ENCODE measurements at places on chromosomes 12 and 14. TPM values are rescaled to one million over a fixed set of nuclear protein-coding genes. Genes with fewer than 3 reads are reported as not detected.
A peak's percentile ranks its signal among the peaks of the same experiment; 100 is the strongest.

The LPAR5 gene
- not detected for total RNA-seq

The SERPINA12 gene
- not detected for total RNA-seq

The KCNMB4 gene
- total RNA-seq = 1.0 TPM

The MYRFL gene
- total RNA-seq = not detected

The CORO1C gene
- total RNA-seq = 541 TPM

The ANO2 gene
- 0.39 TPM for total RNA-seq

The ACOT6 gene
- total RNA-seq = not detected

The PLEKHH1 gene
- 0.26 TPM for total RNA-seq

DNA sequence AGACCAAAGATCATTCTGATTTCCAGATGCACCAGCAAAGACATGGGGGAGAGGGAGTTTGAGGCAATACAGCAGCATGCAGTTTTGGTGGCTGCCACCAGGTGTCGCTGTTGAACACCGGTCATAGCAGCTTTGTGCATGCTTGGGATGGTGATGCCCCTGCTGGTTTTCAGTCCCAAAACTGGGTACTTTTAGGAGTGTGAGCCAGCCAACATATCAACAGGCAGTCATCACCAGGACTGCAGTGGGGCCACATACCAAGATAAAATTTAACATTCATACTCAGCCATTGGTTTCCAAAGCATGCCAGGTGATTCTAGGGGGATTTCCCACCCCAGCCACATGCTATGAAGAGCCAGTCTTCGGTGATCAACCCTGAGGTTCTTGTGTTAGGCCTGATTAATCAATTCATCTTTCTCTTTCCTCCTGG is 64.2 kb downstream of the PHETA1 start:
- H3K36me3 ChIP-seq = peaks cover 12% of the 10 kb centered on the region
- H3K27me3 ChIP-seq = no peaks in the 10 kb centered on the region
- no peak overlapping the region for H3K4me3 ChIP-seq
- DNase-seq = no peak

- H3K27ac ChIP-seq = no peak overlapping the region
- H3K36me3 ChIP-seq = peaks cover 28% of the 10 kb centered on the region
- H3K4me3 ChIP-seq = no peak overlapping the region
- peaks cover 7% of the 10 kb centered on the region for H3K27me3 ChIP-seq
Observed at GRCh38 chr12:49273726-49274395, 9.0 kb downstream of the TUBA1C start.

- H3K4me3 ChIP-seq = no peak overlapping the region
- no peaks in the 10 kb centered on the region for H3K36me3 ChIP-seq
- H3K27ac ChIP-seq = no peak overlapping the region
Observed at GRCh38 chr14:94103554-94104150, 6.9 kb upstream of the IFI27 start.

GRCh38 chr14:52352061-52352491 is 38.0 kb downstream of the PTGER2 start:
- H3K4me1 ChIP-seq = peaks cover 78% of the 10 kb centered on the region
- no peaks in the 10 kb centered on the region for H3K27me3 ChIP-seq
- no peak overlapping the region for H3K4me3 ChIP-seq

DNA sequence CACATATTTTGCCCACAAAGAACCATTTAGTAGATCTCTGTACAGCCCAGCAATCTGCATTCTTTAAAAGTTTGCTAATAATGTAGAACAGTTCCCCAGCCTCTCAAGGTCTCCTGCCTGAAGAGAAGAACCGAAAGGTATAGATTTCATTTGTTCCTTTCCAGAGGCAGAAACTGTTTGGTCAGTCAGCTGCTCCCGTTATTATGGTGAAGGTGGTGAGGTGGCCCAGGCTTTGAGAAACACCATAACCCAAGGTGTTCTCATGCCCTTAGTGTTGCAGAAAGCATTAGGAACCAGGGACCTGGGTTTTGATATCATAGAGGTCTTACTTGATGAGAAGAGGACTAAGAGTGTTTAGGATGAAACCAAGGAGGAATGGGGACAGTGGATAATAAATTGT is 65.3 kb downstream of the SUSD6 start:
- H3K27me3 ChIP-seq = no peaks in the 10 kb centered on the region
- DNase-seq = no peak
- H3K36me3 ChIP-seq = no peaks in the 10 kb centered on the region
- no peak overlapping the region for H3K27ac ChIP-seq

DNA sequence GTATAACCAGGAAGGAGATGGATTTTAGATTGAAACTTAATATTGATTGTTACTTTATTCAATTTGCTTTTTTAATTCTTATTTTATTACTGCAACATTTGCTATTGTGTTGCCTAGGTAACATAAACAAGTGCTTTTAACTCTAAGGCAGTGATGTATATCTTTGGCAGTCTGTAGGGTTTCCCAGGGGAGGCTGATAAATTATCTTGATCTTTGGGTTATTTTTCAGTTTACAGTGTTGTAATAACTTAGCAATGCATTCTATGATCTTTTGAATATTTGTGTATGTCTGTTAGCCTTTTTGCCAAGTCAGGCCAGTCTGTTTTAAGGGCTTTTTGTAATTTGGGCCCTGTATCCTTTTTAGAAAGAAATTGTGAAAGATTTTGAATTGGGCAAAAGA is 7.8 kb upstream of the DTD2 start:
- peak; percentile 22 for DNase-seq
- no peaks in the 10 kb centered on the region for H3K36me3 ChIP-seq
- H3K27ac ChIP-seq = peak overlapping the region; percentile 3
- H3K27me3 ChIP-seq = no peaks in the 10 kb centered on the region

DNA sequence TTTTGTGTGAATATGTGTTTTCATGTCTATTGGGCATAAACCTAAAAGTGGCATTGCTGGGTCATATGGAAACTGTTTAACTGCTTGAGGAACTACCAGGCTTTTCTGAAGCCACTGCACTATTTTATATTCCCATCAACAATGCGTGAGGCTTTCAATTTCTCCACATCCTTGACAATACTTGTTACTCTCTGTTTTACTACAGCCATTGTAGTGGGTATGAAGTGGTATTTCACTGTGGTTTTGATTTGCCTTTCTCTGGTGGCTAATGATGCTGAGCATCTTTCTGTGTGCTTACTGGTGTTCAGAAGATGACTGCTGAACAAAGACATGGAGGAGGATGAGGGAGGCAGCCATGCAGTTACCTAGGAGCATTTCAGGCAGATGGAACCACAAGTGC is 13.2 kb upstream of the TDG start:
- no peak for DNase-seq
- no peak overlapping the region for H3K4me3 ChIP-seq
- no peaks in the 10 kb centered on the region for H3K27me3 ChIP-seq
- H3K27ac ChIP-seq = no peak overlapping the region

DNA sequence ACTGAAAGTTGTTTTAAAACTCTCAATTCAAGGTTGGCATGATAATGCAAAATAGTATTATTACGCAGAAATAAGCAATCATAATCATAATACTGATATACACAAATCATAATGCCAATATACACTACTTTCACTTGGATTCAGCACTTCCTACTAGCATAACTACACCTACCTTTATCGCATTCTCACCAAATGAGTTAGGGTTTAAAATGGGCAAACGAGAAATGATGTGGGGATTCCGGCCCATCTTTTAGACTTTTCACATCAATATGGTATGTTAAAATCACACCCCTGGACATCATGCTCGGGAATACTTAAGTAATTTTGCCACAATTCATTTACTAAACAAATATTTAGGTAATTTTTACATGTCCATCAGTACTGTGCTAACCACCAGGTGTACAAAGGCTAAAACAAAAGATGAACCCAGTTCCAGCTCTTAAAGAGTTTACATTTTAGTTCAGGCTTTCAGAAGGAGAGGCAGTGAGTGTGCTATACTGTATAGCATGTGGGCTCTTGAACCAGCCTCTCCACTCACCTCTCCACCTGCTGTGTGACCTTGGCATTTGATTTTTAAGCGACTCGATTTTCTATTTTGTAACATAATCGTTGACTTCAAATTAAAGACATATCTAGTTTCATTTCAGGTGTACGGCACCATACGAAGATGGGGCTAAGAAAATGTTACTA is 1.1 kb upstream of the USP15 start:
- H3K4me3 ChIP-seq = peak overlapping the region; percentile 99
- no peak for DNase-seq
- no peaks in the 10 kb centered on the region for H3K27me3 ChIP-seq
- peaks cover 39% of the 10 kb centered on the region for H3K4me1 ChIP-seq

GRCh38 chr12:46395388-46395787 is 22.8 kb upstream of the SLC38A2 start:
- H3K27me3 ChIP-seq = peaks cover 2% of the 10 kb centered on the region
- peaks cover 43% of the 10 kb centered on the region for H3K36me3 ChIP-seq
- no peak overlapping the region for H3K27ac ChIP-seq

DNA sequence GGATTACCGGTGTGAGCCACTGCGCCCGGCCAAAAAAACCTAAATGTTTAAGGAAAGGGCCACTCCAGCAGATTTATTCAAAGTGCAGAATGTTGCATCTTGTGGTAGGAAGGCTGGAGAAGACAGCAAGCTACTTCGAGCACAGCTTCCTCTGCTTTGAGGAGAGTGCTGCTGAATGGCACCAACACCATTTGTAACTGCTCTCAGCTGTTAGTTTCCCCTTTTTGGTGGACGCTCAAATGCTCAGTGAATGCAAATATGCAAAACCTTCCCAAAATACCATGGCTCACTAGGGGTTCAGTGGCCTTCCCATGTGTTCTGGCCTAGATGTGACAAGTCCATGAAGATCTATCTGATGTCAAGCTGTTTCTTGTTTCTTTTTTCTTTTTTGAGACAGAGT is 2.9 kb upstream of the TDRD9 start:
- DNase-seq = no peak
- H3K27me3 ChIP-seq = peaks cover 16% of the 10 kb centered on the region
- H3K4me3 ChIP-seq = no peak overlapping the region
- H3K27ac ChIP-seq = no peak overlapping the region

- no peaks in the 10 kb centered on the region for H3K36me3 ChIP-seq
- H3K27ac ChIP-seq = no peak overlapping the region
- H3K4me3 ChIP-seq = peak overlapping the region; percentile 96
- DNase-seq = no peak
- H3K27me3 ChIP-seq = peaks cover 7% of the 10 kb centered on the region
Observed at GRCh38 chr14:63852271-63852816, 460 bp upstream of the SYNE2 start.

- H3K4me1 ChIP-seq = peaks cover 18% of the 10 kb centered on the region
- no peak overlapping the region for H3K27ac ChIP-seq
- peaks cover 18% of the 10 kb centered on the region for H3K36me3 ChIP-seq
- H3K27me3 ChIP-seq = no peaks in the 10 kb centered on the region
Observed at GRCh38 chr12:45310627-45310968, 94.7 kb downstream of the ANO6 start.

DNA sequence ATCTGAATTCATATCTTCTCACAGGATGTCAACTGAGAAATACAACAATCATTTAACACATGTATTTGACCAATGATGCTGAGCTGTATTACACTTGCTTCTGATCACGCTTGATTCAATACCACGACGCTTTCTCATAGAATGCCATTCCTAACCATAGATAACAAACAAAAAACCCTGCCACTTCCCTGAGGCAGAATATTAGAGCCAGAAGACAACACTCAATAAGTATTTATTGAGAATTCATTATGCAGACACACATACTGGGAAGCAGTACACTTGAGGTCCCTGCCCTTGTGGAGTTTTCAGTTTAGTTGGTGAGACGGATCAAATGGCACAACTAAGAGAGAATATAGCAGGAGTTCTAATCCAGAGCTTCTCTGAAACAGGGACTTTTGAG is 32.4 kb downstream of the BLTP3B start:
- no peak overlapping the region for H3K27ac ChIP-seq
- no peak overlapping the region for H3K4me3 ChIP-seq
- no peak for DNase-seq
- peaks cover 28% of the 10 kb centered on the region for H3K36me3 ChIP-seq
- no peaks in the 10 kb centered on the region for H3K27me3 ChIP-seq

DNA sequence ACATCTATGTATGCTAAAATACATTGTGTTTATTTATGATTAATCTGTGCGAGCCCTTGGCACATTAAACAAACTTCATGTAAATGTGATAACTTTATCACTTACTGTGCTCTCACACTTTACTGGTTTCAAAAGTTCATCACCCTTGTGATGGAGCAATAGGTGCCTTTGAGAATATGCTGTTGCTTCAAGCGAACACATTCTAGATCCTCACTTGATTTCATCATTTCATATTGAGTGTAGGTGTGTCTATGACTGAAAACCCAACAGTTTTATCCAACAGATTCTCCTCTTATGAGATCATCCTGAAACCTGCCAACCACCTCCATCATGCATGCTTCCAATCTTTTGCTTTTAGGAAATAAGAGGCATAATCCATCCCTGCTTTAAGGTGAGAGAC is 854.4 kb downstream of the TMEM121 start:
- no peak for DNase-seq
- no peaks in the 10 kb centered on the region for H3K36me3 ChIP-seq
- H3K4me3 ChIP-seq = no peak overlapping the region
- no peak overlapping the region for H3K27ac ChIP-seq

- peak overlapping the region; percentile 98 for H3K27ac ChIP-seq
- peaks cover 2% of the 10 kb centered on the region for H3K27me3 ChIP-seq
- peak overlapping the region; percentile 99 for H3K4me3 ChIP-seq
- peaks cover 19% of the 10 kb centered on the region for H3K4me1 ChIP-seq
- H3K36me3 ChIP-seq = peaks cover 17% of the 10 kb centered on the region
- no peak for DNase-seq
Observed at GRCh38 chr12:98513379-98514322, 1.7 kb upstream of the TMPO start.

DNA sequence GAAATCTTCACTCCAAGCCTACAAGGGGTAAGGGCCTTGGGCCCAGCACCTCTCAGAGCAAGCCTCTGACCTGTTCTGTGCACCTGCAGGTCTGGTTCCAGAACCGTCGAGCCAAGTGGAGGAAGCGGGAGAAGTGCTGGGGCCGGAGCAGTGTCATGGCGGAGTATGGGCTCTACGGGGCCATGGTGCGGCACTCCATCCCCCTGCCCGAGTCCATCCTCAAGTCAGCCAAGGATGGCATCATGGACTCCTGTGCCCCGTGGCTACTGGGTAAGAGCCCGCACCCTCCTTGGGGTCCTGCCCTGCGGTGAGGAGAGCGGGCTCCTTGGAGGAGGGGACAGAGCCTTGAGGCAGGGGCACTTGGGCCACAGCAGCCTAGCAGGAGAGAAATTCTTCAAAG is 20.3 kb downstream of the VSX2 start:
- no peaks in the 10 kb centered on the region for H3K36me3 ChIP-seq
- DNase-seq = no peak
- H3K27me3 ChIP-seq = peaks cover 48% of the 10 kb centered on the region
- no peaks in the 10 kb centered on the region for H3K4me1 ChIP-seq
- H3K27ac ChIP-seq = no peak overlapping the region

- H3K4me1 ChIP-seq = no peaks in the 10 kb centered on the region
- no peak for DNase-seq
- H3K27me3 ChIP-seq = peaks cover 22% of the 10 kb centered on the region
- H3K27ac ChIP-seq = no peak overlapping the region
Observed at GRCh38 chr14:67483579-67484285, 4.8 kb downstream of the TMEM229B start.

- DNase-seq = no peak
- no peaks in the 10 kb centered on the region for H3K36me3 ChIP-seq
- no peak overlapping the region for H3K4me3 ChIP-seq
- no peak overlapping the region for H3K27ac ChIP-seq
- H3K27me3 ChIP-seq = peaks cover 3% of the 10 kb centered on the region
Observed at GRCh38 chr14:34465069-34465859, 3.2 kb upstream of the SPTSSA start.

All from HFFc6 (cell line).